ENCODE measurements at places on chromosomes 2 and 18.

DNA sequence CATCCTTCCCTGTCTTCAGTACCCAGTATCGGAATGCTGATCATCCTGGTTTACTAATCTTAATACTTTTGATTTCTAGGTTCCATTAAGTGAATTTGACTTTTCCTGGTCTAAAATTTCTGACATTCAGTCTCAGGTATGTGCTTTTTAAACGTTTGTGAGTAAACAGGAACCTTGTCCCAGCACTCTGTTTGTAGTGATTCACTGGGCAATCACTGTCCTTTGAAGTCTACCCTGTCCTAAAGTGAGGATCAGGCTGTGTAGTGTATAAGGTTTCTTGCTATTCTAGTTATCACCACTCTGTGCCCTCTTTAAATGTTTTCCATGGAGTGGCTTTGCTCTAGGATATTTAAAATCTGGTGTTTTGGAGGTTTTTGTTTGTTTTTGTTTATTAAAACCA, 14.4 kb downstream of the DDX18 start:
- DNase-seq, result no peak

GRCh38 chr18:12038639-12039539, 54.8 kb upstream of the ANKRD62 start:
- DNase-seq, result peak; percentile 90

- DNase-seq, result no peak
Observed at GRCh38 chr2:172680436-172681068, 55.1 kb upstream of the RAPGEF4 start.

- DNase-seq, result no peak
Observed at GRCh38 chr2:41917587-41917986, 130.2 kb upstream of the PKDCC start.

DNA sequence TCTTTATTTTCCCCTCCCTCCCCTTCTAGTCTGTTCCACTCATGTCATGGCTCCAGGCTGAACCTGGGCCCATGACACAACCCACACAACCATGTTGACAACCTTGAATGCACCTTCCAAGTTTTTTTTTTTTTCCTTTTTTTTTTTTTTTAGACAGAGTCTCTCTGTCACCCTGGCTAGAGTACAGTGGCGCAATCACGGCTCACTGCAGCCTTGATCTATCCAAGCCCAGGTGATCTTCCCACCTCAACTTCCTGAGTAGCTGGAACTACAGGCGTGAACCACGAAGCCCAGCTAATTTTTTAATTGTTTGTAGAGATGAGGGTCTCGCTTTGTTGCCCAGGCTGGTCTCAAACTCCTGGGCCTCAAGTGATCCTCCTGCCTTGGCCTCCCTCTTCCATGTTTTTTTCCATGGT, 21.9 kb upstream of the ROCK2 start:
- DNase-seq, result no peak

DNA sequence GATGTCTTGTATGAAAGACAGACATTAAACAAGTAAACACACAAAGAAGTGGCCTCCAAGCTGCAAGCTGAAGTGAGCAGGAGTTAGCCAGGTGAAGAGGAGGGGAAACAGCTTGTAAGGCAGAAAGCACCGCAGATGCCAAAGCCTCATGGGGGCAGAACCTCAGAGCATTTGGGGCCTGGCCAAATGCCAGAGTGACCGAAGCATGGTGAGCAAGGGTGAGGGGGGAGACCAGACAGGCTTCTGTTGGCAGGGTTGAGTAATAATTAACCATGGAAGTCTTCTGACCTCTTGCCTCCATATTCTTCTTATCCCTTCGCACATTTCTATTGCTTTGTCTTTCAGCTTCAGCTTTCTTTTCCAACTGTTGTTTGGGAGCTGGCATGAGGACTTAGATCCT, 5.6 kb downstream of the QPCT start:
- no peak for DNase-seq

All from ELF-1 (cell line).